ENCODE measurements at places on chromosomes 11 and 22.

DNA sequence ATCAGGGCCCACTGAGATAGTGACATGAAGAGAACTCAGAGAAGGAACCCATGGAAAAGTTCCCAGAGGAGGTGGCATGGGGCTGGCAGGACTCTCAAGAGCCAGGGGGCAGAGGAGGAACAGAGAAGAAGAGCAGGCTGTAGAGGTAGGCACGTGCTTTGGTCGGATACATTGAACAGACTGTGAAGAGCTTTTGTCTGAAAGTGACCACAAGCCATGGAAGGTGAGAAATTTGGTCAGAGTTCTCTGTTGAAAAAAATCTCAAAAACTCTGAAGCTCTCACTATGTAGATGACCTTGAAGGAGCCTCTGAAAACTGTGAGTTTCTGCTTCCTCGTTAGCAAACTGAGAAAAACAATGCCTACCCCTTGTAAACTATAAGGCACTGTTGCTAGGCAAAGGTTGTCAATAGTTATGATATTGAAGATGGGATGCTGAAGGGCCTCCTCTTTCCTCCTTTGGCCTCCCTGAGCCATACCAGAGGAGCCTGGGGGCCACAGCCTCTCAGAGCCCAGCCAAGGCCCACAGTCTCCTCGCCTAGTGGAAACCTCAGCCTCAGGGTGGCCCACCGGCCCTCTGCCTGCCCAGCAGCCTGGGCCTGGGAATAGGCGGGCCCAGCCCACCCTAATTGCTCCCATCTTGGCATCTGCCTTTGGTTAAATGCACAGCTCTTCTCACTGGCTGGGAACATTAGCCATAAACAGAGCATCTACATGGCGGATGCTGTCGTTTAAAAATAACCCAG is 415.7 kb downstream of the SOX6 start:
- no peak for DNase-seq

DNA sequence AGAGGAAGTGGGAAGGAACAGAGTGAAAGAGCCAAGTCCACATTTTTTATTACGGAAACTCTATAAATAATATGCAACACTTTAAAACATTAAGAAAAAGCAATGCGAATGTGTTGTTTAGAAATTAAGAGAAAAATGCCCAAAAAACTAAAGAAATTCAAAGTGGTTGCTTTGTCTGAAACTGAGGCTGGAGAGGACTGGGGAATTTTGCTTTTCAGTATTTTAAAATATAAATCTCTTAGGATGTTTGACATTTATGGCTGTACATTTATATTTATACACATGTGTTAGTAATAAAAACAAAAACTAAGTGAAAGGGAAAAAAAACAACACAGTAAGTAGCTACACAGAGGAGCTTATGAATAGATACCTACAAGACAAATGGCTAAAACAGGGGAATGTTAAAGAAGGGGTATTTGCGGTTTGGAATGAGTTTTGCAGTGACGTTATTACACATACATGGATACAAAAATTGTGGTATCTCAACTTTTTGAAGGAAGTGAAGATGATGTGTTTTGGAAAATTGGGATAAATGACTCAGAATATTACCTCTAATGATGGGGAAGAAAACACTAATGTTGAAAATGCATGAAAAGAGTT is 97.0 kb upstream of the DRD2 start:
- no peak for DNase-seq

DNA sequence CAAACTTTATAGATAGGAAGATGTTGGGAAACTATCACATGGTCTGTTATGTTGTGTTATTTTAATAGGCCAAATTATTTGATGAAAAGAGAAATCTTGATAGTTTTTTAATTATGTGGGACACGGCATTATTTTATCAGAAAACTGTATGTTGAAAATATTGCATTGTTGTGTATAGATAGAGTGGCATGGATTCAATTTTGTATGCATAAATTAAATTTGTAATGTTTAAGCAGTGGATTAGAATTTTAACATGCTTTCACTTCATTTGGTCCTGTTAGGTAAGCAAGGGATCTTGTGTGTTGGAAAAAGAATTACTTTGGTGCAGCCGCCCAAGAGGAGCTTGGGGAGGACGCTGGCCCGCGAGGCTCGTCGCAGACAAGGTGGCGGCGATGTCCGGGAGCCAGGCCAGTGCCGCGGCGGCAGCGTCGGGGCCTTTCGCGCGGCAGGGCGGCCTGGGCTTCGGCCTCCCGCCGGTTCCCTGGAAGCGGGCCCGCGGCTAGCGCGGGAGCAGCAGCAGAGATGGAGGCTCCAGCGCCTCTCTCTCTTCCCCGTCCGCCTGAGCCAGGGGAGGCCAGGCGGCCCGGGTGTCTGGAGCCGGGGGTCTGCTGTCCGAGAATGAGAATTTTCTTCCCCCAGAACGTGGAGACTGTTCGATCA is 82.7 kb downstream of the GGT1 start:
- DNase-seq = no peak

DNA sequence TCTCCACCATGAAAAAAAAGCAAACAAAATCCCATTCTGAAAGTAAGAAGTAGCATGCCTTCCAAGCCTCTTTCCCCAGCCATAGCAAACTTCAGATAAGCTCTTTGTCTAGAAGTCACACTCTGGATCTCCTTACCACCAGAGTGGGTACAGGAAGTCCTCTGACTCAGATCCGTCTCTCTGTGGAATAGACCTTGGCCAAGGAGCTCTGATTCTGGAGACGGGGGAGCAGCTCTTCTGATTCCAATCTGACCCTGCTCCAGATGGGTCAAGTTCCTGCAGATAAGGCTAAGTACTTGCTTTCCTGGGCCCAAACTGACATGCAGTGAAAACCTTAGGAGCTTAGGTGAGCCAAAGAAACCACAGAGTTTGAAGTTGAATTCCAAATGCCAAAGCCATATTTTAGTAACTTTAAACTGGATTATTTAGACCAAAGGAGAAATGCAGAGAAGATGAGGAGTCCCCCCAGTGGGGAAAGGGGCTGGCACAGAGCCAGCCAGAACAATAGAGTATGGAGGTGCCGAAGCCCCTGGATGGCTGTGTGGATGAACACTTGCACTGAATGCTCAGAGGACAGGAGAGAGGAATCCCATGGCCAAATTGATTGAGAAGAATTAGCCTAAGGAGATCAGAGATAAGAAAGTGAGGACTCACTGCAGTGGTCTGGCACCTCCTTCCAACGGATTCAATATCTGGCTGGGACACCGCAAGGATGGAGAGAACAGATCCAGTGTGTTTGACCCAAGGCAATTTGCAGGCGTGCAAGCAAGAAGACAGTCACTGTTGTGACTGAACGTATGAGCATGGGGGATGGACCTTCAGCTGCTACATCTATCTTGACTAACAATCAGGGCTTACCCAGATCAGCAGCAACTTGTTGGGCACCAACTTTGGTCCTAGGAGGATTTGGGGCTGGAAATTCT is 54.9 kb downstream of the ENDOD1 start:
- DNase-seq = no peak

DNA sequence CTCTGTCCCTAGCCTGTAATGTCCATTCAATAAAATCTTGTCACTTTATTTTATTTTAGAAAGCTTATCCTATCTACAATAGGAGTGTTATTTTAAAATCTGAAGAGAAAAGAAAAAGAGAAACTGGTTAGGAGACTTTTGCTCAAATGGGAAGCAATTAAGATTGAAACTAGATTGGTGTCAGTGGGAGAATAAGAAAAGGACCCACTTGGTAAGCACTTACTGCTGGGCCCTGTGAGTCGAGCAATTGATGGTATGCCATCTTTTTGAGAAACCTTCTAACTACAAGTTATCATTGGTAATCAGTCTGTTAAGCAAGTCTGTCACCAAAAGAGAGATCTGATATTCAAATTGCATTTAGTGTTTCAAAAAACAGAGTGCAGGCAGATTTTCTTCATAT is 258.4 kb downstream of the GRM5 start:
- no peak for DNase-seq

DNA sequence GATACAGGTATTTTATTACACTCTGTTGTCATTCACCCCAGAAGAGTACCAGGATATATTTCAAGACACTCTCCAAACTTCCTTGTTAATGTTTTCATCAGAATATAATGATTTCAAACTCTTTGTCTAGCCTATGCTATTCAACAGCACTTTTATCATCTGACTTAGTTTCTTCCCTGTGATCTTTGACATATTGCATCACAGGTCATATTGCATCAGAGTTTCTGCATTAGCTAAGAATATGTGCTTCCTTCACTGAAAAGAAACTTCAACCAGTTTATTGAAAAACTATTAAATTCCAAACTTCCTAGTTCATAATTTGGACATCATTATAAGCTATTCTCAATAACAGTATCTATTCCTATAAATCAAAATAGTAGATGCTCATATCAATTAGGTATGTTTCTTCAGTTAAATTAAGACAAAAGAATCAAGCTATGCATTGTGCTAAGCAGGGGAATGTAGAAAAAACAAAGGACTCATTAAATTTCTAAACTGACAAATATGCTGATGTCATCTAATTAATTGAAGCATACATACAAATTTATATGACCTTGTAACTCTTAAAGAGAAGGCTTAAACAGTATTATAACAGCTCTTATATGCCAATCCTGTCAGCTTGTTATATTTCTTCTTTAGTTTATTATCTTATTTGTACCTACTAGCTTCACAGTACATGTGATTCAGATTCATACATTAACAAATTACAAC is 361.8 kb upstream of the LUZP2 start:
- DNase-seq = no peak

DNA sequence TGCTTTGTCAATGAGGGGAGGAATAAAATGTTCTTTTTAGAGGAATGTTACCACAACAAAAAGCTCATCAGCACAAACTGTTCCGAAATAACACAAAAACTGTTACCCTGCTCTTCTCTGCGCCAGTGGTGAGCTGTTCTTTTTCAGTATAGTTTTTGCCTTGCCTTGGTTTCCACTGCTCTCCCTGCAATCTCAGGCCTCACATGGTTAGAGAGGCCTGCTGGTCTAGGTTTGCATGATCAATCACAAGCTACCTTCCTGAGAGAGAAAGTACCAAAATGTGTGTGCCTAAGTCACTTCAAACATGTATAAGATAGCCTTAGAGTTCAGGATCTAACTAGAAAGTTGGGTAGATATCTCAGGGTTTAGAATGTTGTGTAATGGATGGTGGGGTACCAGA is 114.6 kb downstream of the STIM1 start:
- no peak for DNase-seq

DNA sequence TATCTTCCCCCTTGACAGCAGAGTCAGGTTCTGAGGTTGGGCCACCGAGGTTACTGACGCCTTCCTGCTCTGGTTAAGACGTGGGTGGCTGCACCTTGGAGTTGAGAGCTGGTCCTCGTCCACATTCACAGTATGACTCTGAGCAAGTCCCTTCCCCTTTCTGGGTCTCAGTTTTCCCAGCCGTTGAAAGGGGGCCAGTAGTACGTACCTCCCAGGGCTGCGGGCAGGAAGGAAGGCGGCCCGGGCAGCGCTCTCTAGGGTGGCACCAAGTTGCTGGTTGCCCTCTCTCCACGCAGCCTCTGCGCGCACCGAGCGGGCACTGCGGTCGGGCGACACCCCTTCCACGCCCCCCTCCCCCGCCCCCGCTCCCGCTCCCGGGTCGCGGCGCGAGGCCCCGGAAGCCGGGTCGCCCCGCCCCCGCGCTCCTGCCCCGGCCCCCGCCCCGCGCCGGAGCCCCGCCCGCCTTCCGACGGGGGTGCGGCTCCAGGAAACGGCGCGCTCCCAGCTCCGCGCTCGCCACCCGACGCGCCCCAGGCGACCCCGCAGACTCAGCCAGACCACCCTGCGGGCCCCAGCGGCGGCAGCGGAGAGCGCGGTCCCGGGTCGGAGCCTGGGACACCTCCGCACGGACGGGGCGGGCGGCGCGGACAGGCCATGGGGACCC is at the start of gene EHBP1L1:
TSS of gene EHBP1L1 (plus strand) at position 486 of the 664 bp plus-strand sequence. CDS start 250 bp downstream, outside the sequence.
- peak; percentile 88 for DNase-seq

DNA sequence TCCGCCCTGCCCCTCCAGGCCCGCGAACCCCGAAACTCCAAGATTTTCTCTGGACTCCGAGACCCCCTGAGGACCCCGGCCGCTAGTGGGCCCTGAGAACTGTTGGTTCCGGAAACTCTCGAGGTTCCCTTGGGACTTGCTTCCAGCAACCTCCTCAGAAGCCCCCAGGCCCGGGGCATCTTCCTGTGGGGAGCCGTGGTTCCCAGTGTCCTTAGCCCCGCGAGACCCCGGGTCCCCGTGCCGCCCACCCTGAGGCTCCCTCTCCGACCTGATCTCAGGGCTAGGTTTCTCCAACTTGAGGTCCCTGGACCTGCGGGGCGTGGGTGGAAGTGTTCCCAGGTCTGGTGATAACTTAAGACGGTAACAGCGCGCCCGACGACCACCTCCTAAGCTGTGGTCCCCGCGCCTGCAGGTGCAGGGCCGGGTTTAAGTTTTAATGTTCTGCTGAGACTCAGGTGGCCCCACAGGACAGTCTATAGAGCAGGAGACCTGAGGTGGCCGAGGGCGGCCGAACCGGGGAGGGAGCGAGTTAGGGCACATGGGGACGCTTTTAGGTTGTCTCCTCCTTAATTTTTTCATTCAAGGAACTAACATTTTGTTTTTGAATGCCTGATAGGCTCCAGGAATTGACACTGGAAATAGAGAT is 720 bp downstream of the FAM118A start:
- no peak for DNase-seq

DNA sequence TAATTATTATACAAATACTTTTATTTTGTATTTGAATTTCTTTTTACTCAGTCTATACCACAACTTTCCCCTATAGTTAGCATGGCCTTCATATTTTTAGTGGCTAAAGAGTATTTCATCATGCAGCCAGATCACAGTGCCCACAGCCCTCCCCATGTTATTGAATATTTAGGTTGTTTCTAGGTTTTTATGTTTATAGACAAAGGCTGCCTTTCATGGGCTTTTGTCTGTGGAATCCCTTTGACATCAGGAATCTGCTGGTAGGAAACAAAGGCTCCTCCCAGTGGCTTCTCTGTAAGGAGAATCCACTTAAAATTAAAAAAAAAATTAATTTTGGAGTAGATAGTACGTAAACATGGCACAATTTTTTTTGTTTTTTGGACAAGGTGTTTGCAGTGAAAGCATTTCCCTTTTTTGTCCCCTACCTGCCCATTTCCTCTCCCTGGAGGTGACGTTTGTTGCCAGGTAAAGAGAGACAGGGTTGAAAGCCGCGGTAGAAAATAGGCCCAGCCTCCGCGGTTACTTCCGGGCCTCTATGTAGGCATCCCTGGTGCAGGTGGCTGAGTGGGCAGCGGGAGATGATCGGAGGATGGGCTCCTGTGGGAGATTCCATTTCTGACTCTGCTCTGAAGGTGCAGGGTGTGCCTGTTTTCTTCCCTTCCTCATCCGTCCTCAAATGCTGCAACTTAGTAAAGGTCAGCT is 82.2 kb upstream of the OR4B1 start:
- DNase-seq = no peak

GRCh38 chr11:111541254-111542061 is 938 bp downstream of the LAYN start:
- peak; percentile 18 for DNase-seq

- no peak for DNase-seq
Measured at GRCh38 chr11:120615391-120615790, 103.8 kb downstream of the GRIK4 start.
